ENCODE measurements at places on chromosomes 6 and 20.

- no peak for DNase-seq
Measured at GRCh38 chr6:151026041-151026663, 160.7 kb downstream of the MTHFD1L start.

GRCh38 chr6:157561929-157562810 lies 181.2 kb downstream of the ZDHHC14 start:
- DNase-seq: no peak

- DNase-seq: no peak
Measured at GRCh38 chr6:126112171-126112632, 125.9 kb downstream of the TRMT11 start.

DNA sequence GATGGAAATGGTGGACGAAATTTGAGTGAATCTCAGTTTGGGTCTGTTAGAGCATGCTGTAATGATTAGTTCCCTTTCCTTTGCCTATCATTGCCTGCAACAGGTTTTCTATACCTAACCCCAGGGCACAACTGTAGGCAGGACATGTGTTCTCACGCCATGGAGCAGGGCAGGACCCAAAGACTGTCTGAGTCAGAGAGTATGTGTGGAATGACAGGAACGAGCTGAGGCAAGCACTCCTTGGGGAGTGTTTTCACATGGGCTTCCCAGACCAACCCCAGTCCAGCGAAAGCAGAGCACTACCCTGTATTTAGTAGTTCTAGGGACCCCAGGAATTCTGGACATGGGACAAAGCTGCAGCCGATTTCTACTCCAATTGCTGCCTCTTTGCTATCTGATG lies 234.2 kb downstream of the HACE1 start:
- no peak for DNase-seq

- peak; percentile 88 for DNase-seq
Measured at GRCh38 chr20:62500237-62500864, 24.6 kb upstream of the GATA5 start.

DNA sequence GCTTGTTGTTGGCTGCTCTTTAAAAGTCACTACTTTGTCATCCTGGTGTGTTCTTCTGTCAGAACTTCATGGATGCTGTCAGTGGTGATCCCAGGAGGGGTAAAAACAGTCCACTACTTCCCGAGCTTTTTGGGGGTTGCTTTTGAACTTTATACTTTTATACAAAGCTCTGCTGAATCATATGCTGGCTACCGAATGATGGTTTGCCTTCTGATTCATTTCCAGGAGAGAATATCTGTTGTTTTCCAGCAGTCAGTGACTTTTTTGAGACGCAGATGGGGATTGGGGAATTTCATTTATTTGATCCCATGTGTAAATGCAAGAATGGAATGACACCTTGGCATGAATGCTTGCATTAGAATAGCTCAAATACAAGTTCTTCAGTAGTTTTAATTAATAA lies 32.7 kb upstream of the COL10A1 start:
- DNase-seq: no peak

- no peak for DNase-seq
Measured at GRCh38 chr6:26272171-26272637, 92.8 kb upstream of the BTN3A2 start.

GRCh38 chr6:160667639-160668481 lies 3.8 kb upstream of the LPA start:
- no peak for DNase-seq

GRCh38 chr20:58906894-58907293 lies 54.4 kb downstream of the GNAS start:
- no peak for DNase-seq

DNA sequence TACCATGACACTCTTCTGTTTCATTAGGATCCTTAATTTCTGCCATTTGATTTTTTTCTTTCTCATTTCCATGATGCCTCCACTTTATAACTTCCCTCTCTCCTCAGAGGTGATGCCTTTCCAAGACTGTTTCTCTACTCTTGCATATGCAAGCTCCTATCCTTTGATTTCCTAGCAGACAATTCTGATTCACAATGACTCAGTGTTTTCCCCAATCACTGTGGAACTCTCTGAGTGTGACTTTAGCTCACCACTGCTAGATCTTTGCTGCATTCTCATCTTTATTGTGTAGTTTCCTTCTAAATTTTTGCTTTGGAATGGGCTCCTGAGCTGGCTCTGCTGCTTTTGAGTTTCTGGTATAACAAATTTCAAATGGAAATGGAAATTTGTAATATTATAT lies 184.9 kb downstream of the TINAG start:
- DNase-seq: no peak

- DNase-seq: no peak
Measured at GRCh38 chr20:20411836-20412235, 43.9 kb downstream of the INSM1 start.

DNA sequence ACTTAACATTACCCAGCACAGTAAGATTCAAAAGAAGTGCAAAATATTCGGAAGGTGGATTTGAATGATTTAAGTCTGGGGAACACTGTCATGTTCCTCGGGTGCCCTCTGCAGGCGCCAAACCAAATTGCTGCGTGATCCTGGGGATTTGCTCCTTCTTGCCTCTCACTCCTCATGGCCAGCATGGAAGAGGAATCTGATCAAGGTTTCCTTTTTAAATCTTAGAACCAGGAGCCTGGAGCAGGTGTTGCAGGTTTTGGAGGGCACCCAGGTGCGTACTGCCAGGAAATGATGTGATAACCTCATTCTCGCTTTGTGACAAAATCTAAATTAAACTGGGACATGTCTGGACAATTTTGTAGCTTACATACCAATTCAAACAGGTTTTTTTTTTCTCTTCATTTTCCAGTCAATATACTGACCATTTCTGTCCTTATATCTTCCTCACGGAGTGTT lies 8.1 kb upstream of the PFDN4 start:
- DNase-seq: peak; percentile 74

GRCh38 chr6:141488488-141488887 lies 644.2 kb upstream of the GJE1 start:
- DNase-seq: no peak

DNA sequence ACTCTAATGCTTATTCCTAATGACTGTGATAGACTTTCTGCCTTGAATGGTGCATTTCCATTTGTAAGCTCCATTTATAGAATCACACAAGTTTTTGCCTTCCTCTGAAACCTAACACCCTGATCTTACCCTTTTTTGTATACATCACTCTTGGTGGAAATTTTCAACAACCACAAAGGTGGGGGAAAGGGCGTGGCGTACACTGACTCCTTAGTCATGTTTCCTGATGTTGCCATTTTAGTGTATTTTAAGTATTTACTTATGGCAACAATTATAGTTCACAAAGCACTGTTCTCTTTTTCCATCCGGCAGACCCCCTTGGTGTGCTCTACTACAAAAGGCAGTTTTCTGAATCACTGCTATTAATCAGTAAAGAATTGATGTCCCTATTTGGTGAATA lies 92.0 kb downstream of the ATXN1 start:
- no peak for DNase-seq

GRCh38 chr20:60817891-60818290 lies 434.2 kb upstream of the CDH4 start:
- no peak for DNase-seq

GRCh38 chr6:36546308-36546919 lies 865 bp downstream of the STK38 start:
- DNase-seq: no peak

- no peak for DNase-seq
Measured at GRCh38 chr6:5459346-5459745, 198.0 kb downstream of the FARS2 start.

DNA sequence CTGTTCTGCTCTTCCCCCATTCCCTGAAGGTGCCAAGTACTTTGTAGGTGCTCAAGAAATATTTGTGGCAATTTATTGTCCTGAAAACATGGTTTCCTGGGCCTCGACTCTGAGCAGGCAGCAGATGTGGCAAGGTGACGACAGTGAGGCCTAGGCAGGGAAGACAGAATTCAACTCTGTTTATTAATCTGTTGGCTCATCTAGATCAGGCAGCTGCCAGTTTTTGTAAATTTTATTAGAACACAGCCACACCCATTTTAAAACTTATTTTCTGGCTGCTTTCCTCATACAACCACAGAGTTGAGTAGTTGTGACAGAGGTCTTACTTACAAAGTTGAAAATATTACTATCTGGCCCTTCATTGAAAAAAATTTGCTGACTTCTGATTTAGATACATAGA lies 24.5 kb downstream of the MAPK14 start:
- no peak for DNase-seq

DNA sequence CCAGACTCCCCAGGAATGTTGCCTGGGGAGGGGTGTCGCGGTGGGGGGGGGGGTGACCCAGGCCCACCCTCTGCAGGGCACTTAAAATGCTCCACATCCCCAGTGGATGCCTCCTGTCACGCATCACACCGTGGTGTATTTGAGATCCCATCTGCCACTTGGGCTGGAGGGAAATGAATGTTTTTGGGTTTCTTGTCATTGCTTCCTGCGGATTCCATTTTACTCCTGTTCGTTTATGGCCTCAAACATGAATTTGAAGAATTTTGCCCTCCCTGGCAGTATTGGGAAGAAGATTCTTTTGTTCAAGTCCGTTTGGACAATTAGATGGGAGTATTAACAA lies 544 bp upstream of the KHDC1 start:
- DNase-seq: no peak

GRCh38 chr6:116406678-116407345 lies 36.1 kb downstream of the DSE start:
- DNase-seq: no peak

DNA sequence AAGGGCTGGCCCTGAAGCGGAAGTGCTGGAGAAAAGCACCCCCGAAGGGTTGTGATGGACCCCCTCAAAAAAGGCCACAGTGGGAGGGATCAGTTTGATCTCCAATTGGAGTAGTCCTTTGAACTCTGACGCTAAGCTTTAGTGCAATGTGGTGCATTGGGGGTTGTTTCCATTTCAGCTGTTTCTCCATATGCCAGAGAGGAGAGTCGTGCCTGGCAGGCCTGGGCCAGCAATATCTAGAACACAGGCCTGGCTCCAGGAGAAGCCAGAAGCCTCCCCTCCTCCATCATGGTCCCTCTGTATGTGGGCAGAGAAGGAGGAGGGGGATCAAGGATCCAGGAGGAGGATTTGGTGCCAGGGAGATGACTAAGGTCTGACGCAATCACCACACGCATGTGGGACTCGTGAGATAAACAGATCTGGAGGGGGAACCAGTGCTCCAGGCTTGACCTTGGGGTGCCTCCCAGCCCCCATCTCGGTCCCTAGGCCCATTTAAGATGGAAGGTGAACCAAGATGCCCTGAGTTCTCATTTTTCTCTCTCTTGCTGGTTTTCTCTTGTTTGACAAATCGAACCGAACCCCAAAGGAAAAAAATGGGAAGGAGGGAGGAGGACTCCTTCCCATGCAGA lies 517.4 kb upstream of the JARID2 start:
- no peak for DNase-seq

DNA sequence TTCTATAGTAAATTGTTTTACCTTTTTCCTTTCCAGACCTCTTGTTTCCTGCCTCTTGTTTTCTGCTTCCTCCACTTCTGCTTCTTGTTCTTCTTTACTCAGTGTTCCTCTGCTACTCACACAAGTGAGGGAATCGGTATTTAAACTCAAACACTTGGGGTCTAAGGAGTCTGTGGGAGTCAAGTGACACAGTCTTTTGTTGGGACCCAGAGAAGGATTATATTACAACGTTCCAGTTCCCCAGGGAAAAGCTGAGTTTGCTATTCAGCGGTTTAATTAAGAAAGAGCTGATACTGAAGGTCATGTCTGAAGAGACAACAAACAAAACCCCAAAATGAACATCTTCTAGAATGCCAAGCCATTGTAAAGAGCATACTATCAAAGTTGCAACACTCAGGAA lies 107.8 kb upstream of the CITED2 start:
- DNase-seq: no peak

- no peak for DNase-seq
Measured at GRCh38 chr6:5373430-5373829, 112.1 kb downstream of the FARS2 start.

- peak; percentile 36 for DNase-seq
Measured at GRCh38 chr20:51372176-51372803, 170.2 kb downstream of the NFATC2 start.

DNA sequence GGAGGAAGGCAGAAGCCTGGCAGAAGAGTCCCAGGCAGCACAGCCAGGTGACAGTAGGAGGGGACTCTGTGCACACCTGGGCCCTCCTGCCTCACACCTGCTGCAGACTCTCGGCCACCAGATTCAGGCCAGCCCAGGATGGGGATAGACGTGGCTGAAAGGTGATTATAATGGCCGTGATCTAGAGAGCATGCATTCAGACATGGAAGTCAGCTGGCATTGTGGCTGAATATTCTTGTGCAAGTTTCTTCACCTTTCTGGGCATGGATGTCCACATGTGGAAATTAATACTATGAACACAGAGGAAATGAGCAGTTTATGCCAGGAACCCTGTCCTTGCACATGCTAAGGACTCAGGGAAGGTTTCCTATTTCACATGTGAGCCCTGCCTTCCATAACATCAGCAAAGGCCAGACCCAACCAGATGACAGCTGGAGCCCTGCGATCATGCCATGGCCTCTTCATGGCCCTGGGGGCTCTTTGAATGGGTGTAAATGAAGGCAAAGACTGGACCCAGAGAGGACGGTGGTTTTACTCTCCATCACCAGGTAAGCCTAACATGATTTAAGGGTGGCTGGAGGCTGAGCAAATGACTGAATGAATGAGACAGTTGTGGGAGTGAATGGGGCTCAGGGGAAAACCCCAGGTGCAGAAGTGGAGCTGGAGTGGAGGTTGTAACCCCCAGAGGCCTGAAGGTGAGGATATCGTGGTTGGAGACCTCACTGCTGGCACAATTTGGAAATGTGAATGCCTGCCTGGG lies 2.7 kb upstream of the RAET1L start:
- no peak for DNase-seq

DNA sequence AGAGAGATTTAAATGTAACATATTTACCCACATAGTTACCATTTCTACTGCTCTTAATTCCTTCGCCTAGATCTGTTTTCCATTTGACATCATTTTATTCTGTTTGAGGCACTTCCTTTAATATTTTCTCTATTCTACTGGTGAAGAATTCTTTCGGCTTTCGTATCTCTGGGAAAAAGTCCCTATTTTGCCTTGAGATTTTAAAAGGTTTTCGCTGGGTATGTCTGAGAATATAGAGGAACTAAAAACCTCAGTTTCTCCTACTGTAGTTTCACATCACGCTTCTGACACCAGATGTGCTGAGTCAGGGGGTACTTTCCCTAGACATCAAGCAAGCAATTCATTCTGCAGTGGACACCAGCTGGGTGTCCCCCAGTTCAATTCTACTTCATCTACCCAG lies 61.7 kb downstream of the E2F3 start:
- no peak for DNase-seq

DNA sequence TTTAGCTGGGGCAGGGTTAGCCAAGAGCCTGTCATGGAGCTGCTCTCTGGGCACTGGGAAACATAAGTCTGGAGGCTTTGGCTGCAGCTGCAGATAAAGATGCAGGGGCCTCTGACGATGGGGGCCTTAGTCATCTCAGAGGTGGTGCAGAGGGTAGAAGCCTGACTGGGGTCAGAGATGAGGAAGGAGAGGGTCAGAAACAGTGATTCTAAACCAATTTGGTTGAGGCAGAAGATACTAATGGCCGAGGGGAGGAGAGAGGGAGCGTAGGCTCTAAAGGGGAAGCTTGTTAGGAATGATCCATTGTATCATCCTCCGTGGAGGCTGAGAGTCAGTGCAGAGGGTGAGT lies 33.8 kb downstream of the PLEKHG1 start:
- no peak for DNase-seq
